Camera-type eye (tissue), 1 donor: ENCODE measurements at places on chromosomes 5 and 9. TPM values are rescaled to one million over a fixed set of nuclear protein-coding genes. Genes with fewer than 3 reads are reported as not detected.

Gene WHRN
- total RNA-seq: 16.6 TPM

Gene FABP6
- total RNA-seq: not detected

Gene PCDHAC1
- total RNA-seq: 7.6 TPM

Gene TMEM203
- total RNA-seq: 34.2 TPM

Gene C5orf52
- not detected for total RNA-seq

Gene PRELID2
- total RNA-seq: 55.0 TPM

Gene NR2F1
- 82.4 TPM for total RNA-seq

Gene NR2F1-AS1
- 32.1 TPM for total RNA-seq

Gene KIAA0825
- 37.7 TPM for total RNA-seq

Gene NAIP
- total RNA-seq: 32.2 TPM

Gene IFNA13
- not detected for total RNA-seq

Gene FAM221B
- total RNA-seq: not detected

Gene CTXN3
- total RNA-seq: 4.0 TPM

Gene SLC6A3
- total RNA-seq: 2.7 TPM

Gene BHMT2
- total RNA-seq: 7.5 TPM

Gene CSF2
- not detected for total RNA-seq

Gene NMUR2
- total RNA-seq: 0.22 TPM
